ENCODE measurements at places on chromosomes 12 and 14.

- no peak for DNase-seq
Measured at GRCh38 chr12:16307856-16308475, 30.5 kb upstream of the SLC15A5 start.

- DNase-seq, result no peak
Measured at GRCh38 chr14:31945074-31945613, 132.0 kb upstream of the ARHGAP5 start.

- DNase-seq, result no peak
Measured at GRCh38 chr12:17076028-17076744, 470.2 kb upstream of the LMO3 start.

DNA sequence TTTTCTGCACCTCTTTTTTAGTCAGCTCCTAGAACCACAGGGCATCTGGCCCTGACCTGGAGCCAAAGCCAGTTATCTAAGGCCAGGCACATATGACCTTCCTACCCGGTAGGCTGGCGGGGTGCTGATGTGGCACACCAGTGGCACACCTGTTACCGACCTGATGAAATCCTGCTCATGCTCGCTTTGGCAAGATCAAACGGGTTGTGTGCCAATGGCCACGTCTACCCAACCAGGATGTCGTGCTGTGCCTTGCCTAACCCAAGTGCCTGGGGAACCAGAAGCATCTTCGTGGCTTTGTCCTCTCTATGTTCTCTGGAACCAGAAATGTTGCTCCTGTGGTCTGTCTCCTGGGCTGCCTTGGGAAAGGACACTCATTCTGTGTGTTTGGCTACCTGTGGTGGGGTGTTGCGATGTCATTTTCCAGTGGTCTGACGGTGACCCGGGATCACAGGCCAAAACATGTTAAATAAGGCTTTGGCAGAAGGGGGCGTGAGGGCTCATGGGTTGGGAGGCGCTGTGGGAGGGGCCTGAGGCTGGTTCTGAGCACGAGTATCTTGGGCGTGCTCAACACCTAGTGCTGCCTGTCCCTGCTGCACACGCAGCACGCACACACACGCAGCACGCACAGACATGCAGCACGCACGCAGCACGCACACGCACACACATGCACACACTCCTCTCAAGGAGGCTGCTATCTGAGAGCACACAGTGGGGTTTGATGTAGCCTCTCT lies 27.9 kb downstream of the CCNK start:
- no peak for DNase-seq

GRCh38 chr14:22282417-22282816 lies 306.6 kb downstream of the DAD1 start:
- no peak for DNase-seq

GRCh38 chr14:47833011-47833410 lies 157.6 kb upstream of the MDGA2 start:
- no peak for DNase-seq

GRCh38 chr14:42719391-42719790 lies 1112.7 kb downstream of the LRFN5 start:
- DNase-seq, result no peak

GRCh38 chr12:122003651-122004611 lies 17.8 kb upstream of the BCL7A start:
- no peak for DNase-seq

GRCh38 chr12:109605599-109606228 lies 32.1 kb downstream of the MVK start:
- DNase-seq, result no peak

- no peak for DNase-seq
Measured at GRCh38 chr12:9781360-9781759, 20.7 kb upstream of the CD69 start.

DNA sequence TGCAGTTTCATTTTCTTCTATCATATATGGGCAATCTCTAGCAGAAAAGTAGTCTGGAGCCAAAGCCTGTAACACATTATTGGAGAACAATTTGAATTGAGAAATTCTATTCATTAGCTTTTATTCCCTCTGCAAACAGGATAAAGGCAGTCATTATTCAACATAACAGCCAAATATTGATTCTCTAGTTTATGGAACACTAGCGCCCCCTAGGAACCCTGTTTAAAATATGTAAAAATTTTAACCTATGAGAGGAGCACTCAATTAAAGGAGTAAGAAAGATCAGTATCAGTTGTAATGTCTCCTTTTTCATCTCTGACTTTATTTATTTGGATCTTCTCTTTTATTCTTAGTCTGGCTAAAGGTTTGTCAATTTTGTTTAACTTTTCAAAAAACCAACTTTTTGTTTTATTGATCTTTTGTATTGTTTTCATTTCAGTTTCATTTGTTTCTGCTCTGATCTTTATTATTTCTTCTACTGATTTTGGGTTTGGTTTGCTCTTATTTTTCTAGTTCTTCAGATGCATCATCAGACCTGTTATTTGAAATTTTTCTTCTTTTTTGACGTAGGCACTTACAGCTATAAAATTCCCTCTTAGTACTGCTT lies 4.8 kb upstream of the LMNTD1 start:
- no peak for DNase-seq

DNA sequence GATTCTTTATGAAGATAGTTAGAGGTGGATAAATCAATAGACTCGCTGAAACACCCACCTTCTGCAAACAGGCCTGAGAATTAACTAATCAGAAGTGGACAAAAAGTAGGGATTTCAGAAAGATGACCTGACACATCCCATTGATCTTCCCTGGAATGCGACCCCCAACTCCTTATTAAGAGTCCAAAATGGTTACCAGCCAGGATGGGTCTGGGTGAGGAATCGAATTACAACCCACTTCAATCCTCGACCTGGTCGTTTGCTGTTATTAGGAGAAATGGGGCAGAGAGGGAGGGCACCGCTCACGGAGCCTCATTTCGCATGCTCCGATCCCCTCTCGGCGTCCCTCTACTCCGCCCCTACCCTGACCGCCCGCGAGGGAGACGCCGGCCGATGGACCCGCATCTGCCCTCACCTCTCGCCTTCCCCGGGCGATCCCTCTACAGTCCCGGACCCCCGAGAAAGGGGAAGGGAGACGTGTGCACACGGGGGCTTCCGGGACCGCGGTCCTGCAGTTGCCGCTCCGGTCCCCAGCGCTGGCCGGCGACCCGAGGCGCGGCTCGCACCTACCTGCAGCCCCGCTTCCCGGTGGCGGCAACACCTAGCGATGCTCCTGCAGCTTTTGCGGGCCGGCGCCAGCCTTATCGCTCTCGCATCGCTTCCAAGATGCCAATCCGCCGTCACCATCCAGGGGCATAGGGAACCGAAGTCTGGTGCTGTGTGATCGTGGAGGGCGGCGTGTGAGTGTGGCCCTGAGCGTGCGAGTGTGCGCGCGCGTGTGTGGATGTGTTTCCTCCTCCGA lies 69.3 kb upstream of the USP15 start:
- no peak for DNase-seq

DNA sequence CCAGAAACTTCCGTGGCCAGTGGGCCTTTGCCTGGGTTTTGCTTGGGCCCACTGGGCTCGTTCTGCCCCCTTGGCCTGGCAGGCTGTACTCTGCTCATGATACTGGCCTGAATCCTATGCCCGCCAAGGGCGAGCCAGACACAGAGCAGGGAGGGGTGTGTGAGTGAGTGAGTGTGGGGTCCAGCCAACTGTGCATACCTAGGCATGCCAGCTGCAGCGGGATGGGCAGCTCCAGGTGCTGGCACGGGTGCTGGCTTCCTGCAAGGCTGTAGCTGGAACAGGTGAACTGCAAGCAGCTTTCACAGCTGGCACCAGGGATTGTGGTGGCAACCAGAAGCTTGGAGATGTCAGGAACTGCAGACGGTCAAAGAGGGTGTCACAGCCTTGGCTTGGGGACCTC lies 1276.4 kb downstream of the SLC16A7 start:
- DNase-seq, result no peak

DNA sequence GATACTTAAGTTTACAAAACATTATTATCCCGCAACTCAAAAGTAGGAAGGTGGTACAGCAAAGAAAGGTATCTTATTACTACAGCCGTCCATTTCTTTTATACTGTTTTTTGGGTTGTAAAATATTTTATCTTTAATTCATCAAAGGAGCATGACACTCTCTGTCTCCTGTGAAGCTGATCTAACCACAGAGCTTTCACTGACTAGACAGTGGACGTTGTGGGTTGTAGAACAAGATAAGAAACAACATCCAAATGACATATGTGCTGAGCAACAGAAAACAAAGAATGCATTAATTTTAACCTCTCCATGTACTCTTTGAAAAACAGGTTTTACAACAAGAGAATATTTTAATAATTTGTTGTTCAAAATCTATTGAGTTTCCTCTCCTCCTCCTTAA lies 195.9 kb upstream of the FBXO33 start:
- no peak for DNase-seq

GRCh38 chr14:94100847-94101246 lies 9.7 kb upstream of the IFI27 start:
- DNase-seq, result peak; percentile 6

- no peak for DNase-seq
Measured at GRCh38 chr14:20866963-20867362, 24.2 kb upstream of the RNASE3 start.

DNA sequence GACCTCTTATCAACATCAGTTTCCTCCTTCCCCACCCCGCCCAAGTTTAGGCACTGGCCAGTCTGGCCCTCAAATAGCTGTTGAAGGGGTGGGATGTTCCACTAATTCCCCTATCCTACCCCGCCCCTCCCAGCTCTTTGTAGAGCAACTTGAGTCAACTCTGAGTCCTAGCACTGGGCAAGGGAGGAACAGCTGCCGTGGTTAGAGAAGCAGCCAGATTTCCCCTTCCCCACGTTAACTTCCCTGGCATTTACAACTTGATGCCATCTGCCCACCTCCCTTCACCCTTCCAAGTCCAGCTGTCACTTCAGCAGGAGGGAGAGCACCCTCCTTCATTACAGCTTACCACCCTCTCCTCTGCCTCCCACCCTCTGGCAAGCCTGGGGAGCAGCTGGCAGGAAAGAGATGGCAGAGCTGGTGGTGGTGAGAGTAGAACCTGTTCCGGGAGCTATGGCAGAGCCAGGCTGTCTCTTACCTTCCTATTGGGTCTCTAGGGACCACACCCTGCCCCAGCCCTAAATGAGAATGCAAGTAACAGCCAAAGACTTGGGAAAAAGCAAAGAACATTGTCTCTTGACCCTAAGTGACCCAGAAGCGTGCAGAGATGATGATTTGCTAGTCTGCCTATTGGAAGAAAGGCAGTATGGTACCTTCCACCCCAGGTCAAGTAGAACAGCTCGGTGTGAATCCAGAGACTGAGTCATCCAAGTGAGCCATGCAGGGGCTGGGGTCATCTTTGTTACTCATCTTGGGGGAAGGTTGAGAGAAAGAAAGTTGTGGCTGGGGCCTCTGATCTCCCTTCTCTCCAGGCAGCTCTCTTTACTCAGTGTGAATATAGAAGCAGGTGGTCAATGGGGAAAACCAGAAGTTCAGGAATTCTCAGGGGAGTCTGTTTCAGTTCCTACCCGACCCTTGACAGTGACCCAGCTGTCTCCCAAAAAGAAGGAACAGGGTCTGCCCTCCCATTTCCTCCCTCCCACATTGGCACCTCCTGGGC lies 1.5 kb downstream of the BLOC1S1 start:
- no peak for DNase-seq

Data from GOT3 (cell line).